DND-41 (cell line): ENCODE measurements at places on chromosomes 2 and 18.

DNA sequence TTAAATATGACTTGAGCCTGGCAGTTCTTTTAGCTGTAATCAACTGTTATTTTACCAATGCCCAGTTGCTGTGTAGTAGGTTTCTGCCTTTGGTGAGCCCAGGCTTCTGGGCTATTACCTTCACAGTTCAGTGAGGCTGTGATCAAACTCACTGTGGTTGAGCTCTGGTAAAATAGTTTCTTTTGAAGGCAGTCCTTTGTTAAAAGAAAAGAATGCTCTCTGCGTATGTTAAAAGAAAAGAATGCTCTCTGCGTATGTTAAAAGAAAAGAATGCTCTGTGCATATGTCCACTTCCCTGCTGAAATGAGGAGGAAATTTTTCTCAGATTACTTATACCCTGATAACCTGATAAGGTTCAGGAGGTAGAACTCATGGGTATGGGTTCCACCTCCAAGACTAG, 244.3 kb downstream of the RNF144A start:
- DNase-seq = no peak

DNA sequence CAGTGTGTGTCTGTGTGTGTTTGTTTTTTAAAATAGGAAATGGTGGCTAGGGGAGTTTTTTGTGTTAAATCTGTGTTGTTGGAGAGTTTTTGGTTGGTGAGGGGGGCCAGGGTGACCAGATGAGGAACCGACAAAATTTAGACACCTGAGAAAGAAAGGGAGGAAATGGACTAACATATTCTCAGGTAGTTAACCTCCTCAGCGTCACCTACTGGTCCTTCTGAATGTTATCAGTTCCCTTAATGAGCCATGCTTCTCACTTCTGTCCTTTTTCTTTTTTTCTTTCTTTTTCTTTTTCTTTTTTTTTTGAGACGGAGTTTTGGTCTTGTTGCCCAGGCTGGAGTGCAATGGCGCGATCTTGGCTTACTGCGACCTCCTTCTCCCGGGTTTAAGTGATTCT, 107.0 kb downstream of the FMNL2 start:
- DNase-seq = no peak

GRCh38 chr2:227507963-227508362, 36.0 kb downstream of the AGFG1 start:
- DNase-seq = no peak

- DNase-seq = no peak
Observed at GRCh38 chr2:240919786-240920782, 13.9 kb downstream of the CROCC2 start.

DNA sequence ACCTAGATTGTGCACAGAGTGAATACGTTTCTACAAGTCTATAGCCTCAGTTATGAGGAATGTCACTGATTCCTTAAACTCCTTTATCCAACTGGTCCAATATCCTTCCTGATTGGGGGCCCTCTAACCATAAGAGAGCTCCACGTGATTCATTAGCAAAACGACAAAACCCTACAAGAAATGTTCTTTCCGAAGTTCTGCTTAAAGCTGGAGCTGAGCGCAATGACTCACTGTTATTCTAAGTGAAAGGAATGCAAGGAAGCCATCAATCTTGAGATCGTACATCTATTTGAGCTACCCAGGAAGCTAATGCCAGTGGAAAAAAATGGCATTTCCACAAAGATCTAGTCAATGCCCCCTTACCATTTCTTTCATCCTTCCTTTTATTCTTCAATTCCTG, 354.9 kb upstream of the CDH20 start:
- DNase-seq = no peak

GRCh38 chr2:131125195-131125757, 20.1 kb downstream of the PLEKHB2 start:
- DNase-seq = no peak

- no peak for DNase-seq
Observed at GRCh38 chr2:215775106-215775505, 238.2 kb downstream of the MREG start.

GRCh38 chr18:6315517-6316331, 99.0 kb downstream of the L3MBTL4 start:
- no peak for DNase-seq

DNA sequence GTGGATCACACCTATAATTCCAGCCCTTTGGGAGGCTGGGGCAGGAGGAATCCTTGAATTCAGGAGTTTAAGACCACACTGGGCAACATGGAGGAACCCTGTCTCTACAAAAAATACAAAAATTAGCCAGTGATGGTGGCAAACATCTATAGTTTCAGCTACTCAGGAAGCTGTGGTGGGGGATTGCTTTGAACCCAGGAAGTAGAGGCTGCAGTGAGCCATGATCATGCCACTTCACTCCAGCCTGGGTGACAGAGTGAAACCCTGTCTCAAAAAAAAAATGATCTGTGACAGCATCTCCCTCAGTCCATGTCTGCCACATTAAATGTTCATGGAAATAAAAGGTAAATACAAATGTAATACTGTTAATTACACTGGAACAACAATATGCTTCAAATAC, 121.4 kb upstream of the COL5A2 start:
- DNase-seq = peak; percentile 85

- no peak for DNase-seq
Observed at GRCh38 chr2:143397884-143398614, 268.8 kb downstream of the ARHGAP15 start.

- no peak for DNase-seq
Observed at GRCh38 chr2:229712136-229712535, 2.2 kb downstream of the DNER start.

DNA sequence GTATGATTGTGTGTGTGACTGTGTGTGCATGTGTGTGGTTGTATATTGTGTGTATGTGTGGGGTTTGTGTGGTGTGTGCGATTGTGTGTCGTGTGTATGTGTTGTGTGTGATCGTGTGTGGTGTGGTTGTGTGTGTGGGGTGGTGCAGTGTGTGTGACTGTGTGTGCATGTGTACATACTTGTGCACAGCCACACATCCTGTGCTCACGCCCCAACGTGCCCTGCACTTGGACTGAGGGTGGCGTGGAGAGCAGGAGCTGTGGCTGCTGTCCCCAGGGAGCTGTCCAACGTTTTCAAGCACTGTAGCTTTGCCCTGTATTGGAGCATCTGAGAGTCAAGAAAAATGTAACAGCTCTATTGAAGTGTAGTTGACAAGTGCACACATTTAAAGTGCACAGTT, 243.2 kb upstream of the HDAC4 start:
- DNase-seq = peak; percentile 68

GRCh38 chr18:62340996-62341395, 15.9 kb downstream of the TNFRSF11A start:
- DNase-seq = no peak

DNA sequence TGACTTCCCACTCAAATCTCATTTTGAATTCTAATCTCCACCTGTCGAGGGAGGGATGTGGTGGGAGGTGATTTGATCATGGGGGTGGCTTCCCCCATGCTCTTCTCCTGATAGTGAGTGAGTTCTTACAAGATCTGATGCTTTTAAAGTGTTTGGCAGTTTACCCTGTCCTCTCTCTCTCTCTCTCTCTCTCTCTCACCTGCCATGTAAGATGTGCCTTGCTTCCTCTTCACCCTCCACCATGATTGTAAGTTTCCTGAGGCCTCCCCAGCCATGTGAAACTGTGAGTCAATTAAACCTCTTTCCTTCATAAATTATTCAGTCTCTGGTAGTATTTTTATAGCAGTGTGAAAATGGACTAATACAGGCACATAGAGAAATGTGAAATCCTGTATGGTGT, 7.0 kb upstream of the LDAH start:
- DNase-seq = no peak

- no peak for DNase-seq
Observed at GRCh38 chr2:65019675-65020195, 30.5 kb downstream of the SLC1A4 start.

- no peak for DNase-seq
Observed at GRCh38 chr2:187748958-187749357, 194.7 kb upstream of the TFPI start.

DNA sequence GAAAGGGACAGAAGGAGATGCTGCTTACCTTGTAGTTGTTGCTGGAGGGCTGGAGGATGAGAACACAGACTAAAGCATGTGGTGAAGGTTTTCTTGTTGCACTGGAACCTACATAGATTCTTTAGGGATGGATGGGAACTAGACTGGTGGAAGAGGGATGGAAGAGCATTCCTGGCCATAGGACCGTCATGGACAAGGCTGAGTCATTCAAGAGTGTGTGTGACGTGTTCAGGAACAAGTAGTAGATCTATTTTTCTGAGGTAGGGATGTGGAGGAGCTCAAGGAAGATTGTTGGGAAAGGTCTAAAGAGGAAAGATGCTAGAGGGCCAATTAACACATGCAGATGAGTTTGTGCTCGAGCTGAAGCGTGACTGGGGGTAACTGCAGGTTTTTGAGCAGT, 6.6 kb downstream of the STAT4 start:
- no peak for DNase-seq

GRCh38 chr2:105741174-105741573, 3.5 kb upstream of the NCK2 start:
- DNase-seq = no peak

GRCh38 chr2:10072656-10073480, 7.3 kb downstream of the CYS1 start:
- peak; percentile 87 for DNase-seq

GRCh38 chr18:54330768-54331548, 26.7 kb downstream of the STARD6 start:
- no peak for DNase-seq

GRCh38 chr2:216473187-216473586, 25.5 kb upstream of the RPL37A start:
- DNase-seq = no peak

GRCh38 chr18:32576296-32576916, 105.7 kb upstream of the GAREM1 start:
- no peak for DNase-seq

- DNase-seq = no peak
Observed at GRCh38 chr2:159072795-159073194, 104.4 kb downstream of the TANC1 start.

GRCh38 chr2:134549104-134549503, 169.7 kb downstream of the TMEM163 start:
- no peak for DNase-seq

- no peak for DNase-seq
Observed at GRCh38 chr2:46366668-46367052, 69.5 kb downstream of the EPAS1 start.

DNA sequence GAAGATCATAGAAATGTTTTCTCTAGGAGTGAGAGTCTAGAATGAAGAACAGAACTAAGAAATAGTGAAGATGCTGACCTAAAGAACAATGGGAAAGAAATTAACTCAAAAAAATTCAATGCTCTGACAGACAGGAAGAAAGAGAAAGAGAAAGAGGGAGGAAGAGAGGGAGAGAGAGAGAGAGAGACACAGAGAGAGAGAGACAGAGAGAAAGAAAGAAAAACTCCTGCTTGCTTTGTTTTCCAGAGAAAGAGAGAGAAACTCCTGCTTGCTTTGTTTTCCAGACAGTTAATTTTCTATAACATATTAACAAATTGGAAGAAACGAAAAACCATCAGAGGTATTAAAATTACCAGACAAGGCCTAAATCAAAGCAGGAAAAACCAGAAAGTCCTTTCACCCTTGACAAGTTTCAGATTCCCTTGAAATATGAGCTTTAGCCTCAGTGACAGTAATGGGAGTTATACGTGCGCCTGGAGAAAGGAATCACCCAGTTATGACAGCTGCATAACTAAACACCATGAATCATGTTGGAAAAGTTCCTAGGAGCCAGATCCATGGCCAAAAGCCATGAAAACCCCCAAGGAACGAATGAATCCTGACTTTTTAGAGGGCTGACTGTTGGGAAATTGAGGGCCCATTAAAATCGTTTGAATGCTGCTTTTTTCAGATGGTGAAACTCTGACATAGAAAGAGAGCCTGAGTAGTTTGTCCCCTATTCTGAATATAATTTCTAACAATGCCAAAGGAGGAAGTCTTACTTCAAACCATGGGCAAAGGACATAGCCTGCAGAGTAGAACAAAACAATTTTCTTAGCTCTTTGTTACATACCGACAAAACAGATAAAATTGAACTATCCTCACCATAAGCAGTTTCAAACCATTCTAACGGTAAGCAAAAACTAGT, 228.6 kb upstream of the CHST9 start:
- no peak for DNase-seq

- DNase-seq = peak; percentile 61
Observed at GRCh38 chr18:45974088-45974536, 7.0 kb upstream of the EPG5 start.

GRCh38 chr2:11174222-11174621, 19.0 kb downstream of the SLC66A3 start:
- DNase-seq = no peak

DNA sequence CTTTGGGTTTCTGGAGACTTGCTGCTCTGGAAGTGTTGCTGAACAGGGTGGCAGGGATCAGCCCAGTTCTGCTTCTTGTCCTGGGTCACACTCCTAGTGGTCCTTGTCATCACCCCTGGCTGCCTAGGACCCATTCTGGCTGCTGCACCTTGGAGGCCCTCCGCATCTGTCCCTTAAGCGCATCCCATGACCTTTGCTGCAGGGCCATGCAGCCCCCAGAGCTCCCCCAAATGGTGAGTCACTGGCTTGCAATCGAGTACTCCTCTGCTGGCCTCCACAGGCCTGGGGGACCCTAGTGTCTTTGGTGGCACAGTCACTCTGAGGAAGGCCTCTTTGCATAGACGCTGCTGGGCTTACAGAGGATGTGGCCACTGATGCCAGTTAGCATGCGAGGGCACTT, 188.5 kb downstream of the ASB1 start:
- no peak for DNase-seq

DNA sequence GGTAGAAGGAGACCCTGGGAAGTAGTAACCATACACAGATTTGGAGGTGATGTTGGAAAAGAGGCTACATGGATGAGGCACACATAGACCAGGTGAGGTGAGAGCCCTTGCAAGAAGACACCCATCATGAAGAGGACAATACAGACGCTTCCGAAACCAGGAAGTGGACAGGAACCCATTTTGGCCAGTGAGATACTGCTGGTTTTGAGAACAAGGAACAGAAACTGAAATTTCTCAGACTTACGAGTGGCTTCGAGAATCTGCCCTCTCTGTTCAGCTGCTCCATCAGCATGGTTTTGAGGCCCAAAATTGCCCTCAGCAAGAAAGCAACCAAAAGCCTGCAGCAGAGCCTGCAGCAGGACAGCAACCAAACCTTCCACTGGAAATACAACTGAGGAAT, 479.1 kb upstream of the NRXN1 start:
- DNase-seq = no peak

DNA sequence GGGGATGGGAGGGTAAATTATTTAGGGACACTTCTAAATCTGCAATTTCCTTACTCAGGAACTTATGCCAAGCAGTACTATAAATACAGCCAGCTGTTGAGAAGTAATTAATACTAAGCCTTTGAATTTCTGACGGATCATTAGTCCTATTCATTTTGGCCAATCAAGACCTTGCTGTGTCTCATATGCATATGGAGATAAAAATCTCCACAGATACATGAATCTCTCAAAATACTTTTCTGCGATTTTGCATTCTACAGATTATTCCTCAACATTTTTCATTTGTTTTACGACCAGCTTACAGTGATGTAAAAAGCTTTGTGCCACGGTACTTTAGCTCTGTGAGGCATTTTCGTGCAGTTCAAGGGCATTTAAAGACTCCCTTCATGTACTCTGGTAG, 16.7 kb downstream of the LANCL1 start:
- DNase-seq = no peak
